ENCODE measurements at places on chromosomes 4 and X.

DNA sequence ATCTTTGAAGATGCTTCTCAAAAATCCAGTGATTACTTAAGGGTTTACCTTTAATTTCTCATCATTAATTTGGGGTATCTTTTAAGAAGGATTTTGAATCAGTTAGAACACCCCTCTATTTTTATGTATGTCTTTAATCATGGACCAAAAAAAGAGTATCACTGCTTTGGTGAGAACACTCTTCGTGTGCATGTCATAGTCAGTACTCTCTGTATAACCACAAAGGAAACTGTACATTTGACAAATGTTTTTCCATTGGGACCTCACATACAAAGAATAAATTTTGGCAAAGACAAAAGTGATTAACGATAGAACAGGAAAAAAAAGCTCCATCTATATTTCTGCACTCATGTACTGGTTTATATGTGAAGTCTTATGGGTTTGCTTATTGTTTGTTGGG, 31.3 kb downstream of the FAM241A start:
- DNase-seq = no peak

- DNase-seq = no peak
Measured at GRCh38 chr4:3375688-3376087, 66.1 kb upstream of the HGFAC start.

DNA sequence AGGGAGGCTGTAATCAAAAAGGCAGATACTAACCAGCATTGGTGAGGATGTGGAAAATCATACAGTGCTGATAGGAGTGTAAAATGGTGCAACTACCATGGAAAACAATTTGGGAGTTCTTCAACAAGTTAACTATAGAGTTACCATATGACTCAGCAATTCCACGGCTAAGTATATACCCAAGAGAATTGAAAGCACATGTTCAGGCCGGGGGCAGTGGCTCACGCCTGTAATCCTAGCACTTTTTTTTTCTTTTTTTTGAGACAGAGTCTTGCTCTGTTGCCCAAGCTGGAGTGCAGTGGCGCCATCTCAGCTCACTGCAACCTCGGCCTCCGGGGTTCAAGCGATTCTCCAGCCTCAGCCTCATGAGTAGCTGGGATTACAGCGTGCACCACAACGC, 15.0 kb upstream of the CD99L2 start:
- DNase-seq = peak; percentile 49

DNA sequence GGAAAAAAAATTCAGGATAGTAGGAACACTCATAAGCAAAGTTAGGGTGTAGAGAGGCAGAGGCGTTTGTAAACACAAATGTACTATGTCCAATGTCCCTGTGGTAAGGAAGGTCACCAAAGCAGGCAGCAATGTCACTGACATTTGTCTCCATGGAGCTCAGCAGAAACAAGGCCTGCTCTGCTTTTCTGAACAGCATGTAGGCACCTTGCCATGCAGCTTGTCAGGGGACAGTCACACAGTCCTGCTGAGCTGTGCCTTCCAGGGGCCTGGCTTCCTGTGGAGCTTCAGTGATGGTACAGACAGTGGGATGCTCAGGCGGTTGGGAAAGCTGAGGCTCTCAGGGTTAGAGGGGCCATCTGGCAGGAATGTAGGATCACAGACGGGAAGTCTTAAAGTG, 74.5 kb upstream of the HS3ST1 start:
- DNase-seq = no peak

GRCh38 chrX:130714665-130715064, 188.3 kb downstream of the ENOX2 start:
- DNase-seq = no peak

- peak; percentile 28 for DNase-seq
Measured at GRCh38 chrX:53072418-53073114, 9.6 kb upstream of the TSPYL2 start.

DNA sequence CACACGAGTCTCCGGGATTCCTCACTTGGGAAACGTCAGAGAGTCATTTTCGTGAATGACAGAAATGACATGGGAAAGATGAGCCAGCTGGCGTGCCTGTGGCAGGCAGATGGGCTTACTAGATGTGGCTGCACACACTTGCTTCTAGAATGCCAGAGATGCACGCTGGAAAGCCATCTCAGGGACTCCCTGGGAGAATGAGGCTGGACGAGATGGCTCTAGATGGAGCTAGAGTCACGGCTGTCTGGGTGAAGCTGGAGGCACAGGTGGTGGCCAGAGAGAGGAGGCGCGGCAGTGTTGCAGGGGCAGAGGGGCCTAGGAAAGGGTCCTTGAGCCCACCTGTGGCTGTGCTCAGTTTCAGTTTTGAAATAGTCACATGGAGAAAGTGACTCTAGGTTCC, 26.0 kb downstream of the TKTL1 start:
- no peak for DNase-seq

GRCh38 chr4:98446499-98447375, 185.6 kb downstream of the RAP1GDS1 start:
- DNase-seq = peak; percentile 65

DNA sequence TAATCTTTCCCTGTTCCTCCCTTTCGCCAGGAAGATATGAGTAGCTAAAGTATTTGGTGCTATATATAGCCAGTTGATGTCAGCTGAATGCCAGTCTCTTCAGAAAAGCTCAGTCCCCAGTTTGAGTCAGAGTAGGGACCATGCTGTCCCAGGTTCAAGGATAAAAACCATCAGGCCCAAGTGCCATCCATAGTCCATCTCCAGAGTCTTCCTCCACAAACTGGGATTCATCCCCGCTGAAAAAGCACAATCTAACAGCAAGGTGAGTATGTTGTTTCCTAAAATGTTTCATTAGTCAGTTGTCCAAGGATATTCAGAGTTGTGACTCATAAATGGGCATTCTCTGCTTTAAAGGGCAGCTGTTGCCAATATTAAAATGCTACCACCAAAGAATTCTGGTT, at the start of gene MYOZ2:
TSS of gene MYOZ2 (plus strand) at position 112 of the 401 bp plus-strand sequence. CDS start 694 bp downstream, outside the sequence.
- DNase-seq = no peak

GRCh38 chr4:121564840-121565375, 131.9 kb downstream of the ANXA5 start:
- DNase-seq = no peak

GRCh38 chr4:184684491-184685189, 35.1 kb downstream of the PRIMPOL start:
- DNase-seq = peak; percentile 95

GRCh38 chrX:155441097-155441496, 17.3 kb downstream of the F8A3 start:
- no peak for DNase-seq

- DNase-seq = no peak
Measured at GRCh38 chrX:29531336-29531735, 684.0 kb upstream of the MAGEB2 start.

GRCh38 chr4:152591396-152591795, 55.5 kb upstream of the FBXW7 start:
- DNase-seq = no peak

- DNase-seq = no peak
Measured at GRCh38 chr4:85815796-85816459, 341.0 kb downstream of the ARHGAP24 start.

- peak; percentile 58 for DNase-seq
Measured at GRCh38 chrX:56812515-56813105, 83.6 kb downstream of the NBDY start.

DNA sequence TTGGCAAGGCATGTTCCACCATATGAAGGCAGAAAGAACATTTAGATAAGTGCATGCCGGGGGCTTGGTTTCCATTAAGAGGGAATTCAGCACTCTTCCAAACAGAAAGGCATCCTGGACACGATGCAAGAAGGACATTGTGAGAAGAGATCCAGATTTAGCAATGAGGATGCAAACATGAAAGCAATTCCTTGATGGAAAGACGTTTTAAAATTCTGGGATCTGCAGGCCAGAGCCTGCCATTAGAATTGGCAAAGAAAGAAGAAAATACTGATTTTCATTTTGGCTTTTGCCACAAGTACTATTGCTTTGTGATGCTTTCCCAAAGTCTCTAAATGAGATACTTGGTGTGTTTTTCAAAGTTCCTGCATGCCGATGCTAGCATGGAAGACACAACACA, 367.6 kb downstream of the PPP3CA start:
- no peak for DNase-seq

GRCh38 chrX:153438532-153438931, 7.3 kb downstream of the TREX2 start:
- DNase-seq = peak; percentile 40

- peak; percentile 25 for DNase-seq
Measured at GRCh38 chrX:20309806-20310205, 43.1 kb upstream of the RPS6KA3 start.

- no peak for DNase-seq
Measured at GRCh38 chr4:24560868-24561368, 23.4 kb downstream of the DHX15 start.

DNA sequence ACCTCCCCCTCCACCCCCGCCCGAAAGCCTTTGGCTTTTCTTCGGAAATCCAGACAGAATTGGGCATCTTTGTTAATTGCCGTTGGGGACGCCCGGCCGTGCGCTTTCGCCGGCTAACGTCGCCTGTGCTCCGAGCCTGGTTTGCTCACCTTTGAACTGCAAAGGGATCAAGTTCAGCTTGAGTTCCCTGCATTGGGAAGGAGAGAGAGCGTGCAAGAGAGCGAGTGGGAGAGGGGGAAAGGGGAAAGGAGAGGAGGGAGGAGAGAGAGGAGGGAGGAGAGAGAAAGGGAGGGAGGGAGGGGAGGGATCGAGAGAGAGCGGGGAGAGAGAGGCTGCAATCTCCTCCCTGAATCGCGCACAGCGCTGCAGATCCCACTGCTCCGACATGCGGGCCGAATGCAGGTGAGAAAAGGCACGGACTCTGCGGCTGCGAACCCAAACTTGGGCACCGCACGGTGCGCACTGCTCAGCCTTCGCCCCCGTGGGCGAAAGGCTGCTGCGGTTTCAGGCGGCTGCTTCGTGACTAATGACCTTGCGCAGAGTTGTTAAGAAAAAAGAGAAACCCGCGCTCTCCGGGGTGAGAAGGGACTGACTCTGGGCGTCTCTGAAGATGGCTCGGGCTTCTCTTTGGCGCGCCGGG, at the start of gene PCDH7:
TSS of gene PCDH7 (plus strand) at position 349 of the 640 bp plus-strand sequence. CDS start 1,054 bp downstream, outside the sequence.
- DNase-seq = peak; percentile 2

DNA sequence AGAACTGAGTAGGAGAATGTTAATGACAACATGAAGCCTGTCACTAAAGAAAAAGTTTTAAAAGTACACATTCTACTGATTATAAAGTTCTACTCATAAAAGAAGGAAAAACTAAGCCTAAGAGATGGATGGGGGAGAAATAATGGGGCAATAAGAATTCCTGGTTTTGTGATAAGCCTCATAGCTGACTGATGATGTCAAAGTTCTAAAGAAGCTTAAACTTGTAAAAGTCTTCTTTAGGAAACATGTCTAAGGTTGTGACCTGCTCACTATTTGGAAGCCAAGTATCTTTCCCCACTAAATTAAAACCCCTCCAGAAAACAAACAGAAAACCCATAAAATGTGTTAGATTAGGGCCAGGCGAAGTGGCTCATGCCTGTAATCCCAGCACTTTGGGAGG, 232.9 kb upstream of the GIMD1 start:
- no peak for DNase-seq

DNA sequence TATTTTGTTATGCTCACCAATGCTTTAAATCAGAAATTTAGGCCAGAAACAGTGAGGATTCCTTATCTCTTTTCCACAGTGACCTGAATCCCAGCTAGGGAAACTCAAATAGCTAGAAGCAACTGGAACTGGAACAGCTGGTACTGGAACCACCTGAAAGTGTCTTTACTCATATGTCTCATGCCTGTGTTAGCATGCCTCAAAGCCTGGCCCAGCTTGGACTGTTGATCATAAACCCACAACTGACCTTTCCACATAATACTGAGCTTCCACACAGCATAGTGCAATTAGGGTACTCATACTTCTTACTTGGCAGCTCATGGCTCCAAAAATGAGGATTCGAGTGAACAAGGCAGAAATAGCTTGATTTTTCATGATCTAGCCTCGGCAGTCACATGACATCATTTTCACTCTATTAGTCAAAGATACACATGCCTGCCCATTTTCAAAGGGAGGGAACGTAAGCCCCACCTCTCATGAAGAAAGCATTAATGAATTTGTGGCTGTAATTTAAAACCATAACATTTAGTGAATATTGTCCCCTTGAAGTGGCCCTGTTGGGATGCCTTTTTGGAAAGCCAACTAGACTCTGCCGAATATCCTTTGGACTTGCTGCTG, 80.8 kb upstream of the ACSL1 start:
- no peak for DNase-seq

- no peak for DNase-seq
Measured at GRCh38 chrX:13168269-13168668, 123.8 kb upstream of the FAM9C start.

- DNase-seq = peak; percentile 11
Measured at GRCh38 chr4:38568768-38569167, 95.2 kb upstream of the KLF3 start.

GRCh38 chrX:13892856-13893255, 76.0 kb upstream of the GPM6B start:
- no peak for DNase-seq

DNA sequence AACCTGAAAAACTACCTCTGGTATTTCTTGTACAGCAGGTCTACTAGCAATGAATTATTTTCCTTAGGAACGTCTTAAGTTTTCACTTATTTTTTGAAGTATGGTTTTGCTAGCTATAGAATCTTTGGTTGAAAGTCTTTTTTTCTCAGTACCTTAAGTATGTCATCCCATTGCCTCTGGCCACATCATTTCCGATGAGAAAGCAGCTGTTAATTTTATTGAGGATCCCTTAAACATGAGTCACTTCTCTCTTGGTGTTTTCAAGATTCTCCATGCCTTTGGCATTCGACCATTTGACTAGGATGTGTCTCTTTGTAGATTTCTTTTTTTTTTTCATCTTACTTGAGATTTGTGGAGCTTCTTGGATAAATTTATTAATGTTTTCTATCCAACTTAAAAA, 803.8 kb upstream of the AMOT start:
- no peak for DNase-seq

DNA sequence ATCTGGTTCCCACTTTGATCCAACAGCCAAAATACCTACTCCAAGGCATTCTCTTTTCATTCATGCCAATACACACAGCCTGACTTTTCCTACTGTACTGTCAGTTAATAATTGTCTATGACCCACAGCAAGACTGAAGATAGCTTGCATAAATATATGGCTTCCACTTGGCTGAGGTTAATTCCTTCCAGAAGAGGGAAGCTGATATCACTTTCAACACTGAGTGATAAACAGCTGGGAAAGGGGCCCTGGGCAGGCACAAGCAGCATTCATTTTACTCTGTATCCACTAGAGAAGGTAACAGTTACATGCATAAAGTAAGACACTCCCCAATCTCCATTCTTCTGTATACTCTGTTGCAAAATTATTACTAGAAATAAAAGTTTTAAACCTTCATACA, 200.2 kb upstream of the UGT8 start:
- no peak for DNase-seq

GRCh38 chrX:48854898-48855297, 19.5 kb upstream of the PCSK1N start:
- no peak for DNase-seq

GRCh38 chr4:140068271-140068670, 85.7 kb downstream of the MAML3 start:
- no peak for DNase-seq

DNA sequence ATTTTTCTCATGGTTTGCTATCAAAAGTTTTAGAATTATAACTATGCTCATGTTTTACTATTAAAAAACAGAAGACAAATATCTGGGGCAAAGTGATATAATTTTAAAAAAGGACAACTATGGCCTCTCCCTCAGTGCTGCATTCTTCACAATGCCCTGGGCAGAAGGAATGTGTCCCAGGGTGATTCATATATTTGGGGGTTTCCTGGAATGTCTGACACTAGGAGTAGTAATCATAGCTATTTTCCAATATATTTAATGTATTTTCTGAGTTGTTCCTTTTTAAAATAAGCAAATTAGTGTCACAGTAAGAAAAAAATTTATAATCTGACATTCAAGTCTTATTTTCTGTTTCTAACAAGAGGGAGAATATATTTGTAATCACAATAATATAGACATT, 281.7 kb downstream of the UNC5C start:
- no peak for DNase-seq

- peak; percentile 77 for DNase-seq
Measured at GRCh38 chr4:156888762-156889161, 82.8 kb downstream of the PDGFC start.
